CD4-positive, alpha-beta memory T cell (primary cell): ENCODE measurements at places on chromosomes 5 and 9. TPM values are rescaled to one million over a fixed set of nuclear protein-coding genes. Genes with fewer than 3 reads are reported as not detected.
A peak's percentile ranks its signal among the peaks of the same experiment; 100 is the strongest.

LCN2 gene
- total RNA-seq, result not detected

PPP3R2 gene
- not detected for total RNA-seq

ANKRD18B gene
- total RNA-seq, result 1.9 TPM

SPATA31E1 gene
- total RNA-seq, result not detected

DOLK gene
- total RNA-seq, result 9.9 TPM

DNA sequence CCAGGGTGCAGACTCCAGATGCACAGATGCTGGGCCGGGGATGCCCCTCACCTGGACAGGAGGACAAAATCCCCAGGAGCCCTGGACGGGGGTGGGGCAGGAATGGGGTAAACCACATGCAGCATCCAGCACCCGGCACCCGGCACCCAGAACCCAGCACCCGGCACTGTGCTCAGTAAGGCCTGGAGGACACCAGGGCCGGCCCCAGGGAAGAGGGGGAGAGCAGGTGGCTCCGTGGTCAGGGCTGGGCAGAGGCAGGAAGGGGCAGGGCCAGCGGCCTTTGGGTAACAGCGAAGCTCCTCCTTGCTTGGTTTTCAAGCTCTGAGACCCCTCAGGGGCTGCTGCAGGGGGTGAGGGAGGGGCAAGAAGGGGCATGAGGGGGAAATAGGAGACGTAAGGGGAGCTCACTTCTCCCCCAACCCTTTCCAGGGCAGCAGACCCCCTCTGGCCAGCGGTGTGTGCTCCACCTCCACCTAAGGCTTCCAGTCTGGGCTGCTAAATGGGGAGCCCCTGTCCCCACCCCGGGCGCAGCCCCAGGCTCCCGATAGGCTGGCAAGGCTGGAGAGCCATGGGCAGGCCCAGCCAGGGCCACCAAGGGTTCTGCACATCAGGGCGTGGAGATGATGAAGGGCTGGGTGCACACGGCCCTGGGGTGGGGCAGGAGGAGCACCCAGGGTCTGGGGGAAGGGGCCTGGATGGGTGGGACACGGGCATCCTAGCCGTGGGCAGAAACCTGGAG is 17.8 kb upstream of the SLC6A19 start:
- H3K27ac ChIP-seq, result no peak overlapping the region
- no peak for DNase-seq
- H3K4me1 ChIP-seq, result no peaks in the 10 kb centered on the region
- no peaks in the 10 kb centered on the region for H3K36me3 ChIP-seq
- no peaks in the 10 kb centered on the region for H3K27me3 ChIP-seq
- H3K4me3 ChIP-seq, result no peak overlapping the region

DNA sequence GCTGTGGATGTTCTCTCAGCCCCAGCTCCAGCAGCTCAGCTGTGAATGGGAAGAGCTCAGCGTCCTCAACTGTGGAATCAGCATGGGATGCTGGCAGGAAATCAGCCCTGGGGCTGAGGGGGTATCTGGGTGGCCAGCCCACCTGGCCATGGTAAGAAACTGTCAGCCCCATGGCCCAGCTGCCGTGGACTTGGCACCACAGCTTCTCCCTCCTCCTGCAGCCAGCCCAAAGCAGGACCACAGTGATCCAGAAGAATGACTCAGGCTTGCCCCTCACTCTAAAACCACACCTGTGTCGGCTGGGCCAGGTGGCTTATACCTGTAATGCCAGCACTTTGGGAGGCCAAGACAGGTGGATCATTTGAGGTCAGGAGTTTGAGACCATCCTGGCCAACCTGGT is 48.0 kb downstream of the SAR1B start:
- no peak overlapping the region for H3K27ac ChIP-seq
- no peak for DNase-seq
- H3K27me3 ChIP-seq, result no peaks in the 10 kb centered on the region
- H3K36me3 ChIP-seq, result peaks cover under 1% of the 10 kb centered on the region
- peaks cover 4% of the 10 kb centered on the region for H3K4me1 ChIP-seq

DNA sequence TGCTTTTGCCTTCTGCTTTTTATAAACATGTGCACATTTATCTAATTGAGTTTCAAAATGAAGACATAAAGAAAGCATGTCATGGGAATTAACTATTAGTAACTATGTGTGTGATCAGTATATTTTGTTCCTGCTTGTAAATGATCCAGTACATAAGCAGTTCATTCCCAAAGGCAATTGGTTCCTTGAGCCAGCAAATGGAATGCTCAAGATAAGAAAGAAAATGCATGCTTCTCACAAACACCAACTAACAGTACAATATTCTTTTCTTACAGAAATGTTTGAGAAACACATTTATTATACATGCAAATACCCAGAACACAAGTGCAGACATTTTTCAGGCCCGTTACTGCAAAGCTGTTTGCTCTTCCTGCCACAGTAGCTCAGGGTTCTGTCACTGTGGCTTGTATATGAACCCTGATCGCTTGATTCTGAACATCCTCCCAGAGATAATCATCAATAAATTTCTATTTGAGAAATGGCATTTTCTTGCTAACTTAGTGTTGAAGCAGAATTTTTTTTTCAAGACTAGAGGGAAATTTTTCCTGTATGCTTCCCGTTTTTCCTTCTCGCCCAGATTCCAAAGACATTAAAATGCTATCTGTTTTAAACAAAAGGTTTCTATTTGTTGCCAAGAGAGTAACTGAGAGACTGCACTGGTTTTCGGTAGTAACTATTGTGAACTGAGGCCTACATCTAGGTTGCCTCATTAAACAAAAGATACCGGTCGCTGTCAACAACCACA is 1.9 kb downstream of the GNAQ start:
- DNase-seq, result peak; percentile 39
- H3K27me3 ChIP-seq, result no peaks in the 10 kb centered on the region
- H3K4me1 ChIP-seq, result peaks cover 65% of the 10 kb centered on the region

GRCh38 chr5:57736716-57737115 is 254.1 kb upstream of the ACTBL2 start:
- H3K27ac ChIP-seq, result no peak overlapping the region
- DNase-seq, result no peak
- H3K4me3 ChIP-seq, result no peak overlapping the region
- H3K4me1 ChIP-seq, result no peaks in the 10 kb centered on the region
- no peaks in the 10 kb centered on the region for H3K27me3 ChIP-seq

DNA sequence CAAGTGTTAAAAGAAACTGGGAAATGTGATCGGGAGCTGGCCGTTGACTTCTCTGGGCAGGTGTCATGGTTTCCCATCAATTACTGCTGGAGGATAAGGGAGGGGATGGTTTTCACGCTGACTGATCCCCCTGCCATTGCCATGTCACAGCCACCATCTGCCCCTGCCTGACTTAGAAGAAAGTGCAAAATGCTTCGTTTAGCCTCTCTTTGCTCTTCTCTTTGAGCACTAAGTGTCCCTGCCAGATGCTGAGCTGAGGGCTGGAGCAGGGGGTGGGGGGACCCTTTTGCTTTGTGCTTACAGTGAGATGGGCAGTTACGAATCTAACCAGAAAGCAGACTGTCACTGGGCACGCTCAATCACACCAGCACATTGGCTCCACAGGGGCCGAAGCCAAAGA is 138.4 kb upstream of the ALDH1B1 start:
- H3K4me1 ChIP-seq, result no peaks in the 10 kb centered on the region
- no peaks in the 10 kb centered on the region for H3K27me3 ChIP-seq
- DNase-seq, result no peak
- no peaks in the 10 kb centered on the region for H3K36me3 ChIP-seq
- no peak overlapping the region for H3K4me3 ChIP-seq
- no peak overlapping the region for H3K27ac ChIP-seq

- peak overlapping the region; percentile 69 for H3K4me3 ChIP-seq
- no peak overlapping the region for H3K27ac ChIP-seq
- H3K36me3 ChIP-seq, result no peaks in the 10 kb centered on the region
- DNase-seq, result peak; percentile 7
- H3K4me1 ChIP-seq, result peaks cover 47% of the 10 kb centered on the region
Measured at GRCh38 chr9:37037503-37038301, 3.6 kb upstream of the PAX5 start.

DNA sequence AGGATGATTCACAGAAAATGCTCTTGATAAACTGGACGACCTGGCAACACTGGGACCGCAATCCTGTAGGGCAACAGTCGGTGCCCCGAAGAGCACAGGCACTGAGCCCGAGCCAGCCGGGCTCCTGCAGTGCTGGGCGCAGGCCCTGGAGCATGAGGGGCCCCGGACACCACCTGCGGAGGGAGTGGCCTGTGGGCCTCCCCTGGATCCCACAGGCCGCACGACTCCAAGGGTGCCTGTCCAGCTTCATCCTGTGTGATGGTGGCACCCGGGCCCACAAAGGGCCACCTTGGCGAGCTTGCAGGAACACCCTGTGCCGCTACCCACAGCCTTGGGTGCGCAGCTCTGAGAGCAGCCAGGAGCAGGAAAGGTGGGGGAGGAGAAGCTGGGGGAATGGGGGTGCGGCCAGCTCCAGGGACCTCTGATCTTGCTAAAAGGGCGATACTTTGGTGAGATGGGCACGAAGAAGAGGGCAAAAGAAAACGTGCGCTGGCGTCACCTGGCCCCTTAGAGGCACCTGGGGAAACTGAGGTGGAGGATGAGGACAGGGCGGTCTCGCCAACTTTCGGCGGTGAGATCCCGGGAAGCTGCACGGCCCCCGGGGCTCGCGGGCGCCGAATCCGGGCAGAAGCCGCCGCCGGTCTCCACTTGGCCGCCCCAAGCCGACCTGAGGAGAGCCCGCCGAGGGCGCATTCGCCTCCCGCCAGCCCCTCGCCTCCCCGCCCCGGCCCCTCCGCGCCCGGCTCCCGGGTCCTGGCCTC is 722 bp downstream of the TBC1D9B start:
- DNase-seq, result peak; percentile 39
- H3K27ac ChIP-seq, result peak overlapping the region; percentile 54
- peaks cover 23% of the 10 kb centered on the region for H3K4me1 ChIP-seq
- H3K4me3 ChIP-seq, result no peak overlapping the region
- H3K36me3 ChIP-seq, result peaks cover 4% of the 10 kb centered on the region

DNA sequence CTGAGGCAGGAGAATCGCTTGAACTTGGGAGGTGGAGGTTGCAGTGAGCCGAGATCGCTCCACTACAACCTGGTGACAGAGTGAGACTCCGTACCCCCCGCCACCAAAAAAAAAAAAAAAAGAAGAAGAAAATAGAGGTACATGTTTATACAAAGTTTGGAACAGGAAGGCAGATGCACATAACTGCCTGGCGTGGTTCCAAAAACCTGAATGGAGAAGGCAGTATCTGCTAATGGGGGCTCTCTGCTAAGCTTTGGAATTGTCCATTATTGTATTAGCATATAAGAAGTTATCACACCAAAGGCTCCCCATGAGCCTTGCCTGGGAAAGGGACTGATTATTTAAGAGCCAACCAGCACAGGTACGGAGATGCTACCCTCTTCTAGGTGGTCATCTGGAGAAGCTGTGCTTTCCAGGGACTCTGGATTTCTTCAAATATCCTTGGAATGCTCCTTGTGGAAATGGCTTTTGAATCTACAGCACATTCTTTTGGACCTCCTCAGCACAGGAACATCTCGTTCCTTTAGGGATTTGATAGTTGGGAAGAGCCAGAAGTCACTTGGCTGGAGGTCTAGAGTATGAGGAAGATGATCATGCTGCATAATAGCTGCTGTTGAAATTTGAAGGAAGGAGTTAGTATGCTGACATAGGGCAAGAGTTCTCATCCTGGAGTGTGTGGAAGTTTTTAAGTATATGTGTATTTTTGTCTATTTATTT is 42.5 kb upstream of the ABCA1 start:
- H3K27me3 ChIP-seq, result no peaks in the 10 kb centered on the region
- no peaks in the 10 kb centered on the region for H3K36me3 ChIP-seq
- H3K4me3 ChIP-seq, result no peak overlapping the region
- DNase-seq, result no peak
- H3K4me1 ChIP-seq, result peaks cover 14% of the 10 kb centered on the region

- no peaks in the 10 kb centered on the region for H3K27me3 ChIP-seq
- H3K4me3 ChIP-seq, result no peak overlapping the region
- no peak for DNase-seq
- no peaks in the 10 kb centered on the region for H3K4me1 ChIP-seq
- no peak overlapping the region for H3K27ac ChIP-seq
- no peaks in the 10 kb centered on the region for H3K36me3 ChIP-seq
Measured at GRCh38 chr5:171427318-171428167, 8.1 kb downstream of the FGF18 start.

- H3K36me3 ChIP-seq, result no peaks in the 10 kb centered on the region
- DNase-seq, result no peak
- H3K27ac ChIP-seq, result no peak overlapping the region
- H3K27me3 ChIP-seq, result no peaks in the 10 kb centered on the region
Measured at GRCh38 chr9:95246547-95246946, 71.0 kb downstream of the FANCC start.
